Ascending aorta (tissue), 2 donors: ENCODE measurements at places on chromosomes 7 and 10. TPM values are rescaled to one million over a fixed set of nuclear protein-coding genes. Genes with fewer than 3 reads are reported as not detected.

DNA sequence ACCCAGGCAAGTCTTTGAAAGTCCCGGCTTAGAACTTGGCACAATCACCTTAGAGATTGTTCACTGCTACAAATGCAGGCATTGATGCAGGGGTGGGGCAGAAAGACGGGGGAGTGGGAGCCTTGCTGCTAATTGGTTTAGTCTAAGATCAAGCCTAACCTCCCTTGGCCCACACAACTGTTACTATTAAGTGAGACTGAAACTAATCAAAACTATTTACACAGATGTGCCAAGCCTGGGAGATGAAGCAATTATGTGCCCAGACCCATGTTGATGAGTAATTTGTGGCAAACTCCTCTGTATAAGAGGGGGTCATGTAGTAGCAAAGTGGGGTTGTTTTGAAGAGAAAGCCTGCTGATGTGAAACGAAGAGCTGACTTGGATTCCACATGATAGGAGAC lies 178.2 kb upstream of the ITGB1 start:
- no peak for DNase-seq
- no peak overlapping the region for H3K4me3 ChIP-seq

DNA sequence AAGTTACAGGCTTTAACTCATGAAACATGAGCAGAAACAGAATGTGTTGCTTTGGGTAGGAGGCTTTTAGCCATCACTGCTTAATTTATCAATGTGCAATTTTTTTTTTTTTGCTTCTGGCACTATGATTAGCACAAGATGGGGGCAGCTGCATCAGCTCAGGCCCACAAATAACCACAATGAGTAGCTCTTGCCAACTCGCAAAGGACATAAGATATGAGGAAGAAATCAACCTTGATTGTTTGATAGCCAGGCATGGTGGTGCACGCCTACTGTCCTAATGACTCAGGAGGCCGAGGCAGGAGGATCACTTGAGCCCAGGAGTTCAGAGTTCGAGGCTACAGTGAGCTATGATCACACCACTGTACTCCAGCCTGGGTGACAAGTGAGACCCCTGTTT lies 12.3 kb downstream of the NOD1 start:
- no peaks in the 10 kb centered on the region for H3K36me3 ChIP-seq
- H3K27ac ChIP-seq, result no peak overlapping the region
- no peaks in the 10 kb centered on the region for H3K27me3 ChIP-seq
- H3K4me3 ChIP-seq, result no peak overlapping the region
- H3K4me1 ChIP-seq, result peaks cover 14% of the 10 kb centered on the region

Gene CUEDC2
- 45.1 TPM for total RNA-seq

- H3K4me3 ChIP-seq, result no peak overlapping the region
- H3K36me3 ChIP-seq, result no peaks in the 10 kb centered on the region
- no peak for DNase-seq
- H3K4me1 ChIP-seq, result no peaks in the 10 kb centered on the region
Measured at GRCh38 chr7:137073571-137074325, 205.3 kb downstream of the CHRM2 start.

- H3K27me3 ChIP-seq, result peaks cover 11% of the 10 kb centered on the region
- no peaks in the 10 kb centered on the region for H3K36me3 ChIP-seq
- no peak overlapping the region for H3K27ac ChIP-seq
- peak overlapping the region; percentile 82 for H3K4me3 ChIP-seq
- no peak for DNase-seq
Measured at GRCh38 chr10:86364491-86365345, 1.9 kb downstream of the GRID1 start.

DNA sequence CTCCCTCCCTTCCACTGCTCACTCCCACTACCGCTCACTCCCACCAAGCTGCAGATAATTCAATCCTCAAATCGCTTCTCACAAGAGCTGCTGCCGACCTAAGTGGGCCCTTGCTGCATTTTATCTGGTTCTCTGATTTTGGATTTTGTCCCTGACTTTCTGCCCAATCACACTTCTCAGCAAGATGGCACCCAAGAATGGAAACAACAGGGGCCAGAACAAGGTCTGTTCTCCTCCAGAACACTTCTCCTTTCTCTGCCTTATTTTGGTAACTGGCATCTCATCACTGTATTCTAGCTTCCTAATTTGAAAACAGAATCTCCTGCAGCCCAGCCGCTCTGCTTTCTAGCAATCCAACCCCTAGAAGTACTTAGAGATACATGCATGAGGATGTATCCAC lies 172.8 kb downstream of the GRID1 start:
- no peaks in the 10 kb centered on the region for H3K36me3 ChIP-seq
- H3K4me3 ChIP-seq, result no peak overlapping the region
- H3K27ac ChIP-seq, result no peak overlapping the region
- DNase-seq, result no peak
- H3K4me1 ChIP-seq, result no peaks in the 10 kb centered on the region
- H3K27me3 ChIP-seq, result no peaks in the 10 kb centered on the region

- no peak overlapping the region for H3K4me3 ChIP-seq
- peaks cover 6% of the 10 kb centered on the region for H3K27me3 ChIP-seq
- peaks cover 4% of the 10 kb centered on the region for H3K4me1 ChIP-seq
- DNase-seq, result no peak
- H3K27ac ChIP-seq, result no peak overlapping the region
Measured at GRCh38 chr7:140229101-140229525, 52.3 kb upstream of the KDM7A start.

DNA sequence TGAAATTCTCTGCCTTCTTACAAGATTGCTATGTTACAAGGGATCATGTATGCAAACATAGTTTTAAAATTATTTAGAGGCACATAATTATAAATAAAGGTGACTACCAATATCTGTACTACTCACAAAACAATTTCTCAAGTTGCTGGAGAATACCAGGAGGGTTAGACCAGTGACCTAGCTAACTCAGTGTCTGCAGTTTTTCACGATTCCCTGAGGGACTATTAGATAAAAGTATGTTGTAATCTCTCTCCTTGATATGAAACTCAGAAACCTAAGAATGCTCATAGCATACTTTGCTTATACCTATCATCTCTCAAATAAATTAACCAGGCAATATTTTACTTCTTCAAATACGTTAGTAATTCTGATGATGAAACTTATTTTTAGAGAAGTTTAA lies 534.0 kb upstream of the ANKRD30A start:
- H3K27ac ChIP-seq, result no peak overlapping the region
- no peaks in the 10 kb centered on the region for H3K27me3 ChIP-seq
- no peak overlapping the region for H3K4me3 ChIP-seq
- no peaks in the 10 kb centered on the region for H3K36me3 ChIP-seq
- no peak for DNase-seq
- no peaks in the 10 kb centered on the region for H3K4me1 ChIP-seq

DNA sequence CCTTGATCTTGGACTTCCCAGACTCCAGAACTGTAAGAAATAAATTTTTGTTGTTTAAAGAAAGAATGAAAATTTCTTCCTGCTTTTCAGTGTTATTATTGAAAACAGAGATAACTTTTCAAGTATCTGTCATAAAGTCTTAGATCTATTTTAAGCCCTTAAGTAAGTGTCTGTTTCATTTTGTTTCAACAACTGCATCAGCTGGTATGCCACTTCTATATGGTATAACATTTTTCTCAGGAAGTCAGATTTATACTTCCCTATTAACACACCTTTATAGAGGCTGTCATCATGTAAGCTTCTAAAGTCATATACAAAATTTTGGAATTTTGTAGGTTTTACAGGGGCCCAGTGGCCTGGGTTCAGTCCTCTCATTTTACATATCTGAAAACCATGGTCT lies 24.4 kb downstream of the RALA start:
- no peak for DNase-seq
- H3K27me3 ChIP-seq, result no peaks in the 10 kb centered on the region
- peaks cover 2% of the 10 kb centered on the region for H3K4me1 ChIP-seq
- H3K4me3 ChIP-seq, result no peak overlapping the region
- H3K36me3 ChIP-seq, result no peaks in the 10 kb centered on the region

GRCh38 chr7:150402671-150403321 lies 23.7 kb downstream of the ZNF775 start:
- no peak overlapping the region for H3K4me3 ChIP-seq
- H3K36me3 ChIP-seq, result peaks cover 2% of the 10 kb centered on the region
- H3K27ac ChIP-seq, result no peak overlapping the region
- DNase-seq, result no peak
- peaks cover 15% of the 10 kb centered on the region for H3K4me1 ChIP-seq

- no peak for DNase-seq
- H3K27me3 ChIP-seq, result no peaks in the 10 kb centered on the region
- no peaks in the 10 kb centered on the region for H3K4me1 ChIP-seq
- no peaks in the 10 kb centered on the region for H3K36me3 ChIP-seq
- no peak overlapping the region for H3K4me3 ChIP-seq
Measured at GRCh38 chr10:125984346-125984745, 88.0 kb downstream of the FANK1 start.

Gene PFKFB3
- 68.0 TPM for total RNA-seq

- no peaks in the 10 kb centered on the region for H3K27me3 ChIP-seq
- no peaks in the 10 kb centered on the region for H3K4me1 ChIP-seq
- H3K27ac ChIP-seq, result no peak overlapping the region
- no peaks in the 10 kb centered on the region for H3K36me3 ChIP-seq
Measured at GRCh38 chr10:46239247-46239646, 47.5 kb upstream of the ANTXRL start.

Gene WDFY4
- total RNA-seq, result 33.8 TPM

Gene RNF148
- total RNA-seq, result 1.5 TPM

Gene C10orf90
- not detected for total RNA-seq

DNA sequence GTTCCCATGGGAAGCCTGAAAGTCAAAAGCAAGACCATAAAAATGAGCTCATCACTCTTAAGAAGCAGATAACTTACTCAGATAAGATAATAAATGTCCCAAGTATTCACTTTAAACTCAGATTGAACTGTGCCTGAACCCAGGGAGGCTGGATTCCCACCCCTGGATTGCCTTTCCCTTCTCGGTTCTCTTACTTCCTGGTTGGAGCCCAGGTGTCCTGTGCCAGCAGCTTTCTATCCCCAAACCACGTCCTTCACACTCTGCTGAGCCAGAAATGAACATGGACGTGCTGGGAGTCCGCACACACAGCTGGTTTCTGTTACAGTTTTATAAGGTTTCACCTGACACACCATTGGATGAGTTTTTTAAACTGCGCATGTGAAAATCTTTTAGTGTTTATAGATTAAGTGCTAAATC lies 636.2 kb upstream of the IGFBP3 start:
- DNase-seq, result no peak
- no peaks in the 10 kb centered on the region for H3K36me3 ChIP-seq
- H3K27ac ChIP-seq, result no peak overlapping the region
